A673 (cell line): ENCODE measurements at places on chromosomes 5 and 9.
A peak's percentile ranks its signal among the peaks of the same experiment; 100 is the strongest.

GRCh38 chr5:82639393-82640144 lies 361.4 kb upstream of the RPS23 start:
- peak; percentile 39 for DNase-seq

DNA sequence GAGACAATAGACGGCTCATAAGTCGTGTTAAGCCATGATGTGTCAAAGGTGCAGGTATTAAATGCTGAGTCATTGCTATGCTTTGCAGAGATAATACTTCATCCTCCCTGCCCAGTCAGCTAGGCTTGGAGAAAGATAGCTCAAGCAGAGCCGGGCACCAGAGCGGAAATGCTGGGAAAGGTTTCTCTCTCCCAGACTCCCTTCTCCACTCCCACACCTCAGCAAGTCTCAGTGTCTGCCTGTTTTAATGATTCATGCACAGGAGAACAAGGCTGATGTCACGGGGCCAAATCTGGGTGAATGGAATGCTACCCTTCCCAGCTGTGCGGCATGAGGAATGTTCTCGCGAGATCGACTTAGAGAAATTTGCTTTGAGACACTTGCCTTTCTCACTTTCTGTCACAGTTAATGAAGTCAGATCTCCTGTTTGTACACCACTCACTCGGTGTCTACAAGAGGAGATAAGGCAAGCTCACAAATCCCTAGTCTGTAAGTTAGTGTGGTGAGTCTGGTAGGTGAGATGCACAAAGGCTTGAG lies 204.4 kb downstream of the EFNA5 start:
- peak; percentile 40 for DNase-seq

GRCh38 chr9:95343725-95344287 lies 26.3 kb upstream of the FANCC start:
- DNase-seq, result no peak

- no peak for DNase-seq
These were observed 367.1 kb downstream of the CSNK1G3 start for GRCh38 chr5:123879071-123879470.

- DNase-seq, result no peak
These were observed 152.4 kb upstream of the ARRDC3 start for GRCh38 chr5:91535499-91535898.

DNA sequence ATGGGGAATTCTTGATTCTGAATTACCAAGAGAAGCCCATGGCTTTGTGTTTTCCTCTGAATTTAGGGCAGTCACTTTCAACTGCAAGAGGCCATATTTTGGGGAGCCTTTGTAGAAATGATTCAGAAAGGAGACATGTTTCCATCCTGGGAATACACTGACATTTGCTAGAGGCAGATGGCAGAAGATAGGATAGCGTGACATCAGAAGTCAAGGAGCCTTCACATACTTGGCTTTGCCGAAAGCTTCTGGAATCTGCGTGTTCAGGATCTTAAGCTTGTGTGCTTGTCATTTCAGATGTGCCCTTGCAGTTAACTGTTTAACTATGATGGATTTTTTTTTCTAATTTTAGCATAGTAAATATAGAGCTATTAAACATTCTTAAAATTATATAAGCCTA lies 296.2 kb downstream of the ARHGEF28 start:
- DNase-seq, result no peak

DNA sequence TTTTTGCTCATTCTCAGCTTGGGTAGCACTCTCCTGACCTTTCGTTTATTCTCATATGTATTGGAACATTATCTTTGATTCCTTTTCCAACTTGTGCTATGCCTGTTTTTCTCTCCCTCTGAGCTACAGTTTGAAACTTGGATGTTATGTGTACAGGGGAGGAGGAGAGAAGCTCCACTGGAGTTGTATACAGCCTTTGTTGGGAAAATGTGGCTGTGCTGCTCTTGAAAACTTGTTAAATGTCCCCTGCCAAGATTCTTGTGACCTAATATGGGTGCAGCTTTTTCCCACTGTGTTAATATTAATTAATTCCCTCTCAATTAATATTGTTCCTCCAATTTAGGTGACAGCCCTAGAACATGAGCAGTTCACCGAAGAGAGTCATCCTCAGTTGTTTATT lies 235.4 kb downstream of the AOPEP start:
- DNase-seq, result no peak

- DNase-seq, result no peak
These were observed 476 bp upstream of the DTWD2 start for GRCh38 chr5:118988866-118989180.

DNA sequence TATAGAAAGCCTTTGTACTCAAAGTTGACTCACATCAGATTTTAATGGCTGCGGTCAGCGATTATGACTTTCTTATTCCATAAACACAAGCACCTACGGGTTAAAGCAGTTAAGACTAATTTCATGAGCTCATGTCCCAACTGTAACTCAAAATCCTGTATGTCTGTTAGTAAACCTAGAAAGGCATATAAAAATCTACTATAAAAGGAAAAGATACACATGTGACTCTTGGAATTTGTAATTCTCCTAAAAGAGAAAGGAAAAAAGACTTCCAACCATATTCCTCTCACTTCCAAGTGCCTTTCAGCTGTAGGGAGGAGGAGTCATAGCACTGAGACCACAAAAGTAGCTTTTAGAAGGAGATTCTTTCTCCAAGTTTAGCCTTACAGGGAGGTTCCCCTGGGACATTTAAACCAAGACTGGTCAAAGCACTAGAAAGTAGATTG lies 129.1 kb downstream of the EBF1 start:
- no peak for DNase-seq

DNA sequence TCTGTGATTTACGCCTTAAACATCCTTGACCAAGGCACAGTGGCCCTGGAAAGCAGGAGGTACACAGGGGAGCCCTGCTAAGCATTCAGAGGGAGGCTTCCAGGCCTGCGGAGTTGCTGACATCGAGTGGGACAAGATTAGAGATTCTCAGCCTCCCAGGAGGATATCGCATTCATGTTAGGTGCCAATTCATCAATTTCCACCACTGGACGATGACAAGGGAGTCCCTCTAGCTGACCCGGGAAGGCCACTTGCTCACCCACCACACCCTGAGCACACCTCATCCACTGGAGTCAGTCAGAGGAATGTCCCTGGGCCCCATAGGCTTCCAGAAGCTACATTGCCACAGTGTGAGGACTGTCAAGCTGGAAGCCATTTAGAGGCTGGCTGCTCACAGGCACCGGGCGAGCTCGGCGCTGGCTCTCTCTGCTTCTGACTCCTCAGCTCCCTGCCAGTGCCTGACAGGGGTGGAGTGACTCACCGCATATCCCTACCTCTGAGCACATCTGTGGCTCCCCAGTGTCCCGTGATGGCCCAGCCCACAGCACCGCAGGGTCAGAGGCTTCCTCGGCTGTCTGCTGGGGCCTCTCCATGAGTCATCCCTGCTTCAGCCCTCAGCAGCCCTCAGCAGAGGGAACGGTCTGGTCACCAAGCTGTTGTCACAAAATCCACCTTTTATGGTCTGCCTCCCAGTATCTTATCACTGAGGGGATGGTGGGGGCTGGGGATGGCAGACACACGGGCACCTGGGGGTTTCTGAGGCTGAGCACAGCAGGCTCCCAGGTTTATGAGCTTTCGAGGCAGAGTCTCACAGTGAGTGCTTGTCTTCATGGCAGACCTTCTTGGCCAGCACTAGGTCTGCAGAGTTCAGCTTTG lies 117.5 kb downstream of the ZNF608 start:
- no peak for DNase-seq

DNA sequence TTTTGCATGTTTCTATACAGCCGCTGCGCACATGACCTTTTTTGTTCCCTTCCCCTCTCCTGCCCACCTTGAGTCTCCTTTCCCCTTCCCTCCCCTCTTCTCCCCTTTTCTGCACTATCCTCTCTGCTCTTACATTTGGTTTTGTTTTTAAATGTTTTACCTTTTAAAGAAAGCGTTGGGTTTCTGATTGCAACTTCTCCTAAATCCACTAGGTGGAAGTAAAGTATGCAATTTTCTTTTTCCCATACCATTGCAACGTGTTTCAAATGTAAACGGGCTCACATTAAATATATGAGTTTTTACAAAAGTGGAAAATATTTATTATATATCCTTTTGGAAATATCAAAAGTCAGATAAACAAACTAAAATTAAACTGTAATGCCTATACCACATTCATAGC lies 500.9 kb downstream of the DIRAS2 start:
- DNase-seq, result peak; percentile 21

DNA sequence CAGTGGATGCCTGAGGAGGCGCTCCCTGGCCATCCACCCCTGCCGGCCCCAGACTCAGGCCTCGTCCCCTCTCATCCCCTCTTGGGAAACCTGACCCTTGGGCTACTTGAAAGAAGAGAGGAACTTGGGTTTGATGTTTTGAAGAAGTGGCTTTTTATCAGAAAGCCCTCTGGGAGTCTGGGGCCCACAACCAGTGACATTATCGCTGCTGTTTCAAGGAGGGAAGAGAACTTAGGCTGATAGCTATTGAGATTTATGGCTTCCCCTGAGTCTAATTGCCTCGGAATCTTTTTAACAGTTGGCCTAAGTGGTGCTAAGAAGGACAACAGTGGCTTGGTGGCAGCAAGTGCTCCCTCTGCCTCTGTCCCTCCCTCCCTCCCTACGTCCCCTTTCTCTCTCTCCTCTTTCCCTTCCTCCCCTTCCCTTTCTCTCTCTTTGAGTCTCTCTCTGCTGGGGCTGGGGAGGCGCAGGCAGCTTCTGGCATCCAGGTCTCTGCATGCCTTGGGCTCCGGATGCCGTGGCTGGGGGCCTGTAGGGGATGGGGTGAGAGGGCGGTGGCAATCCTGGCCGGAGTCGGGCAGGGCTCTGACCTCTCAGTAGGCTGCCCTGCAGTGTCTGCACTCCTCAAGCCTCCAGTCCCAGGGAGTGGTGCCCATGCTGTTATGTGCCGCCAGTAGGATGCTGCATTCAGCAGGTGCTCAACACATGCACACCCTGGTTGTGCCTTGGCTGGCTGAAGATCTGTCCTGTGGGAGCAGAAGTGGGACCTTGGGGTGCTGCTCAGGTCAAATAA lies 49.6 kb upstream of the RXRA start:
- peak; percentile 31 for DNase-seq

GRCh38 chr5:176529741-176530141 lies 7.5 kb downstream of the RNF44 start:
- no peak for DNase-seq

DNA sequence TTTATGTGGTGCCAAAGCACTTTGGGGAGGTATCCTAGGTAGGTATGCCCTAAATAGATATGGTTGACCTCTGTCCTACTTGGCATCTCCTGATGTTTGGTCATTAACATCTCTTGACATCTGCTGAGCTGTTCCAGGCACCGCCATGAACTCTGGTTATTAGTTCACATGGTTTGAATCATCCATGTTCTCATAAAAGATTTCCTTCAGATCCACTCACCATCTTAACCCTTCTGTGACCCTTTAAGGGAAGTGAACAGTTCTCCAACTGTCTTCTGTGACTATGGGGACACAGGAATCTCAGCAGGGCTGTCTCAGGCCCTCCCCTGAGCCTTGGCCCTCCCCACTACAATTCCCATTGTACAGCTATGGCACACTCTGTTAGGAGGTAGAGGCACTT lies 167.7 kb downstream of the CDH6 start:
- no peak for DNase-seq

DNA sequence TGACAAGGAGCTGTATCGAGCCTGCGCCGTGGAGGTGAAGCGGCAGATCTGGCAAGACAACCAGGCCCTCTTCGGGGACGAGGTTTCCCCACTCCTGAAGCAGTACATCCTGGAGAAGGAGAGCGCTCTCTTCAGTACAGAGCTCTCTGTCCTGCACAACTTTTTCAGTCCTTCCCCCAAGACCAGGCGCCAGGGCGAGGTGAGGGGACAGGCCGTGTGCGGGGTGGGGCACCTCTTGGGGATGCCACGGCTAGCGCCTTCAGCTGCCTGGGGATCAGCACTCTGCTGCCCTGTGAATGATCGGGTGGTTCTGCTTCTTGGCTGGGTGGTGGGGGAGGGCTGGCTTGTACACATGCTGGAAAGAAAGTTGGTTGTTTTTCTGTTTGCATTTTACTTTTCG lies 1.7 kb downstream of the NELFB start:
- DNase-seq, result no peak

- peak; percentile 99 for DNase-seq
These were observed 19.2 kb downstream of the GSN start for GRCh38 chr9:121286973-121287741.

DNA sequence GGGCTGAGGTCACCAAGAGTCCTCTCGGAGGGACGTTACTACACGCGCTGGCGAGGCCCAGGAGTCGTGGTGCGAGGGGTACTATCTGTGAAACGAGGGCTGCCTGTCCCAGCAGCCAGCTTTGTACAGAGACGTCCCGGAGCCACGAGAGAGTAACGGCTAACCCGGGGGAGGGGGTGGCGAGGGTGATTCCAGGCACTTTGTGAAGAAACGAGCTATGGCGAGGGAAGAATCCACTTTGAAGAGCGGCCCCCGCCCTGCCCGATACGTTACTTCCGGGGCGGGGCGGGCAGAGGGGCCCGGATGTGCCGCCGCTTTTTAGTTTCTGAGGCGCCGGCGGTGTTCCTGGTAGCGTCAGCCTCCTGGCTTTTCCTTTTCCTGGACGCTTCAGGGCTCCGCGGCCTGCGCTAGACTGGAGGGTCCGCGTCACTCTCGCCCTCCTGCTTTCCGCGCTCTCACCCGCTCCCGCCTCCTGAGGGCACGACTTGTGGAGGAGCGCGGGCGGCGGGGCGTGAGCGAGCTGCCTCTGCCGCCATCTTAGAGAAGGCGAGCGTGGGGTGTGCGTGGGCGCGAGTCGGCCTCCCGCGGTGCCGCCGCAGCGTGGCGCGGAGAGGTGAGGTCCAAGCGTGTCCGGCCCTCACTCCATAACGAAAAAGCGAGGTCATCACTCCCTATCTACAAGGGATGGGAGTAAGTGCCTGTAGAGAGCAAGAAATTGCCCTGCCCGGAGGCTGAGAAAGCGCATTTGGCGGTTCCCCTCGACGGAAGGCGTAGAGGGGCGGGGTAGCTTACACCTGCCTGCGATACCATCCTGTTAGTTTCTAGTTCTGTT lies 580 bp upstream of the RFX3 start:
- peak; percentile 94 for DNase-seq

DNA sequence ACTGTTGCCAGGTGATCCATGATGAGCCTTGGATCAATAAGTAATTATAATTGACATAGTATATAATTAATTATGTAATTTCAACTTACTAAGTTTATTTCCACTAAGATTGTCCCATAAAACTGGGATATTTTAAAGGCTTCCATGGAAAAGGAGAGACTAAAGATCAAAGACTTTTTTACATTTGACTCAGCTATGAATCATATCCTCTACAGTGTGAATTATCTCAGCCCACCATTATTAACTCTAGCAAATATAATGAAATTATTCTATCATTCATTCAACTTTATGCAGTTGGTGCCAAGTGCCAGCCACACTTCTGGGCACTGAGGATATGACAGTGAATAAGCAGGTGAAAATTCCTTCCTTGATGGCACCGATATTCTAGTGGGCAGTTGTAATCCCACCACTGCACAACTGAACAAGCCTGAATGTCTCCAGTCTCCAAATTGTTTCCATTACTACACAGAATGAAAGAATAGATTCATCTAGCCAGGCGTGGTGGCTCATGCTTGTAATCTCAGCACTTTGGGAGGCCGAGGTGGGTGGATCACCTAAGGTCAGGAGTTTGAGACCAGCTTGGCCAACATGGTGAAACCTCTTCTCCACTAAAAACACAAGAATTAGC lies 21.9 kb upstream of the TXN start:
- no peak for DNase-seq
